ENCODE measurements at places on chromosomes 16 and 17.

GRCh38 chr16:35188288-35189155 lies 1729.1 kb downstream of the TP53TG3F start:
- DNase-seq = no peak

DNA sequence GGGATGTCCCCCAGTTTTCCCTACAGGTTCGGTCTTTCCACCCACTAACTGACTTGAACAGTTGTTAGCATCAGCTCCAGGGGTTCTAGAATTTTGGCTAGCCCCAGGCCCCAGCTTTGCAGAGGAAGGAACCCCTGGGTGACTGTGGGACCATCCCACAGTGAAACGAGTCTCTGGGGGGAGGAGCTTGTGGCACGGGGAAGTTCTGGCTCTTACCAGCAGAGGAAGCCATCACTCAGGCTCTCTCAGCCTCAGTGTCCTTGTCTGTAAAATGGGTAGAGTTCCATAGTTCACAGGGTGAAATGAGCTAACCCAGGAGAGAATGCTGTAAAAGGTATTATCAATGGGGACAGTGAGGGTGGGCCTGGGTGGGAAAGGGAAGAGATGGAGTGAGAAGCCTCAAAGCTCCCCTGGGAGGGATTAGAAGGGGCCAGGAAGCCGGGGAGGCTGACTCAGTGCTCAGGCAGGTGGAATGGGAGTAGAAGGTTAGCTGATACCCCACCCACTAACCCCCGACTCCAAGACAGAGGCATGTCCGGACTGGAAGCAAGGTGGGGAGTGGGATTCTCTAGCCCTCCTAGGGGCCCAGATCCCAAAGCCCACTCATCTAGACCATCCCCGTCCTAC lies 30.9 kb upstream of the CDC42EP4 start:
- DNase-seq = peak; percentile 92

GRCh38 chr17:57146273-57146672 lies 61.2 kb downstream of the AKAP1 start:
- no peak for DNase-seq

DNA sequence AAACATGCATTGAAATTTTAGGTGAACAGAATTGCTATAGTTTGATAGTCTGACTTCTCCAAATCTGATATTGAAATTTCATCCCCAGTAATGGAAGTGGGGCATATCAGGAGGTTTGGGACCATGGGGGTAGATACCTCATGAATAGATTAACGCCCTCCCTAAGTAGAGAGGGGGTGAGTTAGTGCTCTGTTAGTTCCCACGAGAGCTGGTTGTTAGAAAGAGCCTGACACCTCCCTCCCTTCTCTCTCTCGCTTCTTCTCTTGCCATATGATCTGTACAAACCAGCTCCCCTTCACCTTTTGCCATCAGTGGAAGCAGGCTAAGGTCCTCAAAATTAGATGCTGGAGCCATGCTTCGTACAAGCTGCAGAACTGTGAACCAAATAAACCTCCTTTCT lies 78.8 kb downstream of the BRIP1 start:
- DNase-seq = no peak

DNA sequence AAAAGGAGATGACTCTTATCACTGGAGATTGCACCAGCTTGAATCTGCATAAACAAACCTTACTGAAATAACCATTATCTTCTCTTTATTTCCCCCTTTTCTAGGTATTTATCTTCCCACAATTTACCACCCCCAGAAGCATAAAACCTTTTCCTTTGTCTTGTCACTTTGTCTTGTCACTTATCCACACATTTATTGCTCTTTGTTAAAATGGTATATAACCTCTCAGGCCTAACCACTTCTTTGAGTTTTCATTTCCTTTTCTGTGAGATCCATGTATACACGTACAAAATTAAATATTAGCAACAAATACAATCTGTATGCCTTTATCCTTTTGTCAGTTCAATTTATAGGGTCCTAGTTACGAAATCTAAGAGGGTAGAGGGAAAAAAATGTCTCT lies 122.9 kb downstream of the CACNG3 start:
- DNase-seq = no peak

Measured in fibroblast of skin of right quadriceps (primary cell).